ENCODE measurements at places on chromosomes 7 and 10.

DNA sequence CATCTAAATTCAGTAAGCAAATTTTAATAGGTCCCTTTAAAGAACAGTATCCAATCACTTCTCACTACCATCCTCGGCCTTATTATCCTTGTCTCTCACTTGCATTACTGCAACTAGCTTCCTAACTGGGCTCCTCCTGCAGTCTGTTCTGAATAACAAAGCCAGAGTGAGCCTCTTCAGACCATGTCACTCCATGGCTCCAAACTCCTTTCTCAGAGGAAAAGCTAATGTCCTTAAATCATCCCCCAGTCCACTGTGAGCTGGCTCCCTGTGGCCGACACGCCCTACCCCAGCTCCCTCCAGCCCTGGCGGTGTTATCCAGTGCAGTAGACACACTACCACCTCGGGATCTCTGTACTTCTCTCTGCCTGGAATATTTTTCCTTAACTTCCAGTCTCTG, 80.0 kb downstream of the EPC1 start:
- no peak for DNase-seq

GRCh38 chr10:3897156-3897555, 112.1 kb upstream of the KLF6 start:
- DNase-seq, result no peak

GRCh38 chr10:30542001-30542894, 87.3 kb downstream of the LYZL2 start:
- no peak for DNase-seq

DNA sequence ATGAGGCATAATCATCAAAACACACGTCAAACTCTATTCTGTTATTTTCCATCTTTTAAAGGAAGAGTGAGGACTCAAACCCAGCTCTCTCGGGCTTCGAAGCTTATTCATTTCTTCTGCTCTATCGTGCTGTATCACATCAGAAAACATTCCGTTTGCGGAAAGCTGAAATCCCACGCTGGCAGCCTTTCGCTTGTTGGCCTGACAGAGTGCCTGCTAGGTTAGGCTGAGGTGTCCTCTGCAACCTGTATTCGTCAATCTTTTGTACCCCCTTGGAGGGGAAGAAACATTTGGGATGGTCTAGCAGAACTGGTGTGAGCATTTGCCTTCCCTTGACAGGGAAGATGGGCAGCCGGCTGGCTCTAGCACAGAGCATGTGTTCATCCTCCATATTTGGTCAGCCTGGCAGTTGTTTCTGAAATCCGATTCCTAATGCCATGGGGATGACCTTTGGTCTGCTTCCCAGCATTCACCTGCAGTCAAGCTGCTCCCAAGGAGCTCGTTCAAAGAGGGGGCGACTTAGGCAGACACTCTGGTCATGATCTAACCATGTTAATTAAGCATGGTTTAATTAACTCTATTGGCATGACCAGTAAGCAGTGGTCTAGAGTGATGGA, 55.2 kb downstream of the TACC2 start:
- no peak for DNase-seq

DNA sequence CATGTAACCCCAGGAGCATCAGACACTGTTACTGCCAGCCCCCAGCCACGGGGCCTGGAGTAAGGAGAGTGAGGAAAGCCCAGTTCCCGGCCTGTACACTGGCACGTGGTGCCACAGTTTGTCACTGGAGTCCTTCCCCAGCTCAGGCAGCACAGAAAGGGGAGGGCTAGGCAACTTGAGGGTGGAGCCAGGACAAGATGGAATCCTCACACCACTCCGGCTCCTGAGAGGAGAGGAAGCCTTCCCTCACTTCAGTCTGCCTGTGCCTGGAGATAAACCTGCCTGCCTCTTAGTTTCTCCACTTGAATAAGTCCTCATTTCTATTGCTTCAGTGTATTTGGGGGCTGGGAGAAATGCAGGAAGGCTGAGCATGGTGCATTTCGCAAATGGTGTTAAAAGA, 176.0 kb downstream of the KIAA1217 start:
- DNase-seq, result no peak

DNA sequence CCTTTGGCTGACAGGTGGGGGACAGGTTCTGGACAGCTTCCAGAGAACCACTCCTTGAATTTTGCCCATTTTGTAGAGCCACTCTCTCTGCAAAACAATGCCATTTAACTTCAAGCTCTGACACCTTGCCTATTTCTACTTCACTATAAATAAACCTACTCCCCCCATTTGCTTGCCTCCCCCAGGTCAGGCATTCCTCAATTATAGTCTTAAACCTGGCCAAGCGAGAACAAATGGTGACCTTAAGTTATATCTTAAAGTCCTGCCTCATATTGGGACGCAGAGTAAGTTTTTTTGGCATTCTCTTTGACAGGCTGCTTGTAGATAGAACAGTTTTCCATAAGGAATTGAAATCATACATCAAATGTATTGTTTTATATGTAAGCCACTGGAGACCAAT, 706.9 kb downstream of the LRMDA start:
- no peak for DNase-seq

DNA sequence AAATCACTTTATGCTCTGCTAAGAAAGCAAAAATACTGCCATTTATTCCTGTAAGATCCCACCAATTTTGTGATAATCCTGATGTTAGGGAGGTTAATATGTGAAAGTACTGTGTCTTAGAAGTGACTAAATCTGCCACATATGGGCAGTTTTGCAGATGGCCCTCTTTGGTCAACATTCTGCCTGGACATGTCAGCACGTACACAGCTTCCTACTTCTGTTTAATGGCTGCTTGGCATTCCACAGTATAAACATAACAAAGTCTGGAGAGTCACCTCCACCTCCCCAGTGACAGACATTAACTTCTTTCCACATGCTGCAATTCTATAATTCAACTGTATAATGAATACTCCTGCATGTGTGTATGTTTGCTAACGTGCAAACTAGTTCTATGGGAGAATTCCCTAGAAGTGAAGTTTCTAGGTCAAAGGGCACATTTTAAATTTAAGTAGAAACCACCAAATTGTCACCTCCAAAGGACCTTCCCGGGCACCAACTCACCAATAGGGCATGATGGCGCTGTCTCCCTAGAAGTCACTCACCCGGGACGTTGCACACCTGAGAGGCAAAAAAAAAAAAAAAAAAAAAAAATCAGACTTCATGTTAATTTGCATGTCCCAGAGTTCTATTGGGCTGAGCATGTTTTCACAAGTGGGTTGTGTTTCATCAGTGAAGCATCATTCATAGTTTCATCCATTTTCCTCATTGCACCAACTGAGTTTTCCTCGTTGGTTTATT, 38.9 kb downstream of the MKI67 start:
- no peak for DNase-seq

DNA sequence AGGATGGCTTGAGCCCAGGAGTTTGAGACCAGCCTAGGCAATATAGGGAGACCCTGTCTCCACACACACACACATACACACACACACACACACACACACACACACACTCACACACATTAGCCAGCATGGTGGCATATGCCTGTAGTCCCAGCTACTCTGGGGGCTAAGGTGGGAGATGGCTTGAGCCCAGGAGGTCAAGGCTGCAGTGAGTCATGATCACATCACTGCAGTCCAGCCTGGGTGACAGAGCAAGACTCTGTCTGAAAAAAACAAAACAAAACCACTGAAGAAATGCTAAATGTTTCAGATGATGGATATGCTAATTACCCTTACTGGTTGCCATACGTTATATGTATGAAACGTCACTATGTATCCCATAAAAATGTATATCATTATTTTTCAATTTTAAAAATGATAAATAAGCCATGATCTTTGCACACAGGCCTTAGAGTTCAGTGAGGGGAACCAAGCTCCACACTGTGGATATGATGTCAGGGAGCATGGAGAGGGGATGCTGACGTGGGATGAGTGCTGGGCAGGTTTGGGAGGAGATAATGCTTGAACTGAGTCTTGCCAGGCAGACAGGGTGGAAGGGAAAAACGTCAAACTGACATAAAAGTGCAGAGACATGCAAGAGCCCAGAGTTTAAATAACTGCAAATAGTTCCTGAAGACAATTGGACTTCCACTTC, 45.9 kb upstream of the ARHGAP12 start:
- DNase-seq, result no peak

DNA sequence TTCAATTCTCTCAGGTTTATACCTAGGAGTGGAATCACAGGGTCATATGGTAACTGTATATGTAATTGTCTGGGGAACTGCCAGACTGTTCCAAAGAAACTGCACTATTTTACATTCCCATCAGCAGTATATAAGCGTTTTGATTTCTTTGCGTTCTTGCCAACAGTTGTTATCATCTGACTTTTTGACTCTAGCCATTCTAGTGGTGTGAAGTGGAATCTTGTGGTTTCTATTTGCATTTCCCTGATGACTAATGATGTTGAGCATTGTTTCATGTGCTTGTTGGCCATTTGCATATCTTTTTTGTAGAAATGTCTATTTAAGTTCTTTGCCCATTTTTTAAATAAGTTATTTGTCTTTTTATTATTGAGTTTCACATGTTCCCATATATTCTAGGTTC, 44.3 kb upstream of the ZC3HAV1 start:
- no peak for DNase-seq

GRCh38 chr7:124649397-124650014, 116.1 kb downstream of the GPR37 start:
- no peak for DNase-seq

DNA sequence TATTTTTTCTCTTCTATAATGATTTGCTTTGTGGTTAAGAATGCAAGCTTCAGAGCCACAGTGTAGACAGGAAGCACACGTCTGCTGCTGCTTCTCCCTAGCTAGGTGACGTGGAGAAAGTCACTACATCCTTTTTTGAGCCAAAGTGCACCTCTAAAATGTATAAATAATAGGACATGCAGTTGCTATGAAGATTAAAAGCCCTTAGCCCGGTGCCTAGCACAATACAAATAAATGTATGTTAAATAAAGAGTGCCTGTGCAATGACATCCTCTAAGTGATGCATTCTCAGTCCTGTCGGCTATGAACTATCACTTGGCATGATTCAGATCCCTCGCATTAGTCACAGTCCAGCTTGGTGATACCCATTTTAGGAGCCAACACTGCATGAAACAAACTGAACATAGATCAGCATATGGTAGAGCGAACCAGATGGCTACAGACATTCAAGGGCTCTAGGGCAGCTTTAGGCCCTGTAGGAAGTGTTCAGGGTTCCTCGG, 4.8 kb upstream of the TRDMT1 start:
- DNase-seq, result no peak

DNA sequence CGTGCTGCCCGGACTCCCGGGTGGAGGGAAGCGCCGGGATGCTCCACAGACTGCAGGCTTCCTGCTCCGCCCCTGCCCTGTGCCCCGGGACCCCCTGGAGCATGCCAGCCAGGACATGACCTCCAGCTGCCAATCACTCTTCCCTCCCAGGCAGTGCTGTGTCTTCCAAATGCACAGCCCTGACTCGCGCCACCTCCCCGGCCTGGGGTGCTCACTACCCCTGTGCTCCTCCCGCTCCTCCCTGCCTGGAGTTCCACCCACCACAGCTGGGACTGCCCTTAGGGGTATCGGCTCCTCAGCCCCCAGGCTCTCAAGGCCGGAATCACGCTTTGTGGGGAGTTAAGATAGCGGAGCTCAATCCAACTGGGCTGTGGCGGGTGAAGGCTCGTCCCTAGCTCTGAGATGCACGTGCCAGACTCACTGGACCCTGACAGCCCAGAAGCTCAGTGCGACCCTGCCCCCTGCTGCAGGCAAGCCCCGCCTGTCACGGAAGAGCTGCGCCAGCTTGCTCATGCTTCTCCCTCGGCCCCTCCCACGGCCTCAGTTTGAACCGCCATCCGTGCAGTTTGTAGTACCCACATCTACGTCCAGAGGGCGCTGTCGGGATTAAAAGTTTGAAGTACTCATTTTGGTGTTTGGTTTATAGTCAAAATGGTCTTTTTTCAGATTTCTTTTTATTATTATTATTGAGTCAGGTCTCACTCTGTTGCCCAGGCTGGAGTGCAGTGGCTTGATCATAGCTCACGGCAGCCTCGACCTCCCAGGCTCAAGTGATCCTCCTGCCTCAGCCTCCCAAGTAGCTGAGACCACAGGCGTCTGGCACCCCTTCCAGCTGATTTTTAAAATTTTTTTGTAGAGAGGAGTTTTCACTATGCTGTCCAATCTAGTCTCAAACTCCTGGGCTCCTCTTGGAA, 142.5 kb upstream of the TCERG1L start:
- DNase-seq, result peak; percentile 72

DNA sequence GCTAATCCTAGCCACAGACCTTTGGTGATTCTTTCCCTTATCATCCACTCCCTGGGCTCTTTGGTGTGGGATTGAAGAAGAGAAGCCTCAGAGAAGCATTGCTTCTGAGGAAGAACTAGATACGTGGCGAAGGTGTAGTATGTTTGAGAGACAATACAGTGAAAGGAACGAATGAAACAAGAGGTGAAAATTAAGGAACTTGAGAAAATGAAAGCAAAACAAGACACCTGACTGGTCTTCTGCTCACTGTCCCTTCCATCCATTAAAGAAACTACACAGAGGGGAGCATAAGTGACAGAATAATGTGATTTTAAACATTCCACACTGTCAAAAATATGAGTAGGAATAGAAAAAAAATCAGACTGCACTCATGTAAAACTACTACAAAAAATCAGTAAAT, 219.6 kb upstream of the NPSR1 start:
- no peak for DNase-seq

GRCh38 chr10:98391578-98391991, 23.4 kb downstream of the PYROXD2 start:
- DNase-seq, result peak; percentile 72

GRCh38 chr7:154960063-154960790, 42.7 kb downstream of the PAXIP1 start:
- no peak for DNase-seq

DNA sequence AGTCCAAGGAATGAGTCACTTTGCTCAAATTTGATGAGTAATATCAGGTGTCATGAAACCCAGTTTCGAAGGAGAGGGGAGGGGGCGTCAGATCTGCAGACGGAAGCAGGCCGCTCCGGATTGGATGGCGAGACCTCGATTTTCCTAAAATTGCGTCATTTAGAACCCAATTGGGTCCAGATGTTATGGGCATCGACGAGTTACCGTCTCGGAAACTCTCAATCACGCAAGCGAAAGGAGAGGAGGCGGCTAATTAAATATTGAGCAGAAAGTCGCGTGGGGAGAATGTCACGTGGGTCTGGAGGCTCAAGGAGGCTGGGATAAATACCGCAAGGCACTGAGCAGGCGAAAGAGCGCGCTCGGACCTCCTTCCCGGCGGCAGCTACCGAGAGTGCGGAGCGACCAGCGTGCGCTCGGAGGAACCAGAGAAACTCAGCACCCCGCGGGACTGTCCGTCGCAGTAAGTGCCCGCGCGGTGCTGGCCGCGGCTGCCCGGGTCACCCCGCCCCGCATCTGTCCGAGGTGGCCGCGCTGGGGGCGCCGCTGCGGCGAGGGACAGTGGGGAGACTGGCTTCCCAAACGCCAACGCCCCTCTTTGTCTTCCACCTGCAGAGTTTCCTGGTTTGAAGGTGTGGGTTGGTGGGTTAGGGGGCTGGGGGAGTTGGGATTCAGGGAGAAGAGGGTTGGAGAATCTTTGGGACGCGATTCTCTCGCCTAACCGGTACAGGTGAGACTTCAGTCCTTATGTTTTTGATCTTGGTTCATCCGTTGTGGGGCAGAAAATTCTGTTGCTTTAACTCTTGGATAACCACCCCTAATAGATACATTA, at the start of gene TAC1:
TAC1 (plus strand) TSS at position 351 of the 829 bp plus-strand sequence. CDS start 527 bp downstream, outside the sequence.
- no peak for DNase-seq

- no peak for DNase-seq
Observed at GRCh38 chr10:36677431-36677768, 448.0 kb upstream of the ANKRD30A start.
